NCI-H446 treated with DMSO at 0.1 percent for 48 hours (cell line): ENCODE measurements at places on chromosomes 4 and X.
A peak's percentile ranks its signal among the peaks of the same experiment; 100 is the strongest.

- peak; percentile 24 for DNase-seq
Measured at GRCh38 chrX:23578079-23578478, 89.2 kb upstream of the PRDX4 start.

DNA sequence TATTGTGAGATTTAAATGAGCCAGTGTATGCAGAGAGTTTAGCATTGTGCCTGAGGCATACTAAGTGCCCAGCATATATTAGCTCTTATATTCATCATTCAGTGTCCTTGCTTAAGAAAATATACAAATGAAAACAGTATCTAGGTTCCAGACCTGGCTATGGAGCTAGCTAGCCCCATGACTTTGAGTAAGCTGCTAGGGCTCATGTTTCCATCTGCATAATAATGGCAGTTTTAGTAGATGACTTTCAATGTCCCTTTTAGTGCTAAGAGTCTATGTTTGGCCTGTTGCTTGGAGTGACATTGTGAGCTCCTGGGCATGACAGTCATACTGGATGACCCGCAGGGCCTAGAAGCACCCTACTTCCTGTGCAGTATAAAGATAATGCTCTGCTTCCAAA lies 435.3 kb downstream of the ZIC3 start:
- no peak for DNase-seq

GRCh38 chrX:72532366-72532765 lies 40.3 kb downstream of the HDAC8 start:
- DNase-seq, result no peak

- no peak for DNase-seq
Measured at GRCh38 chr4:109816082-109816442, 500 bp downstream of the GAR1 start.

DNA sequence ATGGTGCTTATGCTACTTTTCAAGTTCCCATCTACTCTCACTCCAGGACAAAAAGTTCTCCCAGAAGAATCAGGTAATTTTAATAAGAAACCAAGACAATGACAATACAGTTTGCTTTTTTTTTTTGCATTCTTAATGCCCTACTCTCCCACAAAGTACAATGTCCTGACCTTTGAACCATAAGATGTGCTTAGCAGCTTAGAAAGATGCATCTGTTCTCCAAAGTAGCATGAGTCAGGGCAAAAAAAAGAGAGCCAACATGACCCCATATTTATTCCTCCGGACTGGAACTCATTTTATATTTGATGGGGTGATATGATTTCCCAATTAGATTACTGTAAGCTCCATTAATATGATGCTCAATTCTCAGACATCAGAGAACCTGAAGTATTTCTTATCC lies 16.5 kb upstream of the PDCL2 start:
- DNase-seq, result no peak

- DNase-seq, result peak; percentile 0
Measured at GRCh38 chrX:49754233-49754857, 58.6 kb upstream of the PAGE1 start.

GRCh38 chr4:40563401-40563800 lies 66.3 kb downstream of the RBM47 start:
- DNase-seq, result no peak

DNA sequence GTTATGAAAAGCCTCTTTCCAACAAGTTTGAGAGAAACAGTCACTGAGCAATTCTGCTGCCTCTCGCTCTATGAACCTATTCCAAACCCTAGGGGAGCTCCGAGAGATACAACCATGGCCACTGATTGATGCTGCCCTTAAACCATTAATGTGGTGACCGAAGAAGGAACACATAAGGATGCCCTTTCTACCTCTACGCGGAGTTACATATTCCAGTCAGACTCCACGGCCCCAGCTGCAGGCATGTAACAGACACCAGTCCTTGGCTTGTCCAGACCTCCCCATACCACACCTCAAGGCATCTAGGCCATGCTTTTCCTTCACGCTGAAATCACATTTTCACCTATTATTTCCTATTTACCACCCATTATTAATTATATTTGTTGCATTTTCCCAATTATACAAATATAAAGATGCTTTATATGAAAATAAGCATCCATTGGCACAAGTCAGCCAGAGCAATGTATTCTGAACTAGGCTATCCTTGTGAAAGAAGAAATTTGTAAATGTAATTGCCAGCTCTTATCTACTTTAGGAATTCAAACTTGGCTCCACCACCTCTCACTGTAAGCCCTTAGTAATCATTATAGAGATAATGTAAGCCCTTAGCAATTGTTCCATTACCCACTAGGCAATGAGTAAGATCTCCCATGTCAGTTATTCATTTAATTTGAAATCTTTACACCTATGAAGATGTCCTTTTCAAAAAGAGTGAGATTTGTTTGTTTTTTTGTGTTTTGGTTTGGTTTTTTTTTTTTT lies 338.4 kb downstream of the NR3C2 start:
- no peak for DNase-seq

- no peak for DNase-seq
Measured at GRCh38 chrX:145213504-145213903, 33.8 kb upstream of the SPANXN1 start.

GRCh38 chr4:173418639-173419038 lies 19.7 kb upstream of the SCRG1 start:
- no peak for DNase-seq

- DNase-seq, result no peak
Measured at GRCh38 chr4:6910340-6910959, 824 bp downstream of the TBC1D14 start.

GRCh38 chr4:161704653-161705052 lies 459.1 kb downstream of the FSTL5 start:
- no peak for DNase-seq

- DNase-seq, result peak; percentile 8
Measured at GRCh38 chrX:118459494-118459893, 36.1 kb upstream of the DOCK11 start.

DNA sequence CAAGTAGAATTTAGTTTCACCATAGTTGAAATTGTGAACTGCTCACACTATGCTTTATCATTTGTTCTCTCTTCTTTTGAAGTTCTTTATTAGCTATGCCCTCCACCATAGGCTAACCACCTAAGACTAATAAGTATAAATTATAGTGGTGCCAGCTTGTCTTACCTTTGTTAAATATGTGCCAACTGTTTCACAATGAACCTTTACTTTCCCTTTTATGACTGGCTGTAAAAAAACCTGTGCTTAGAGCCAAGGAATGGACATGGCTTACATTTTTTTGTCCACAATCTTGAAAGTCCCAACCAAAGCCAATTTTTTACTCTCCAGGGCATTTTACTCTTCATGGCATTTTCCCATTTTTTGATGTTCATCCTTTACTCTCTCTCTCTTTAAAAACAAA lies 123.5 kb upstream of the LEF1 start:
- DNase-seq, result no peak

GRCh38 chr4:8762951-8763735 lies 108.5 kb downstream of the HMX1 start:
- DNase-seq, result no peak

- DNase-seq, result peak; percentile 14
Measured at GRCh38 chr4:169070895-169071218, 60.8 kb upstream of the CBR4 start.

- DNase-seq, result no peak
Measured at GRCh38 chr4:5198656-5199541, 147.6 kb downstream of the STK32B start.

- DNase-seq, result no peak
Measured at GRCh38 chr4:113146876-113147358, 97.5 kb downstream of the ANK2 start.

GRCh38 chr4:654871-655463 lies 19.1 kb downstream of the ATP5ME start:
- DNase-seq, result no peak

DNA sequence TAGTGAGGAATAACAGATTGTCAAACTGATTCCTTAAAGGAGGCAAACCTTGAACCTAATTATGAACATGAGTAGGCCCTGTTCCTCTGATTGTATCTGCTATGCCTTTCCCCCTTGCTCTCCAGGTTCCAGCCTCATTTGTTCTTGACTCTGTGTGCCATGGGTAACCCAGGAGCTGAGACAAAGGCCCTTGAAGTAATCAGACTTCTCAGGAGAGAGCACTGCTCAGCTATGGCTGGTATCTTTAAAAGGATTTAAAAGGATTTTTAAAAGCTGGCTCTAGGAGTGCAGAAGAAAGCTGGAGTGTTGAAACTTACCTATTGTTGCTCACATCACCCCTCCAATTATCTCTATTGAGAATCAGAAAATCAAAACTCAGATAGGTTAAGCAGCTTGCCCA lies 1565.5 kb upstream of the AGA start:
- DNase-seq, result no peak

DNA sequence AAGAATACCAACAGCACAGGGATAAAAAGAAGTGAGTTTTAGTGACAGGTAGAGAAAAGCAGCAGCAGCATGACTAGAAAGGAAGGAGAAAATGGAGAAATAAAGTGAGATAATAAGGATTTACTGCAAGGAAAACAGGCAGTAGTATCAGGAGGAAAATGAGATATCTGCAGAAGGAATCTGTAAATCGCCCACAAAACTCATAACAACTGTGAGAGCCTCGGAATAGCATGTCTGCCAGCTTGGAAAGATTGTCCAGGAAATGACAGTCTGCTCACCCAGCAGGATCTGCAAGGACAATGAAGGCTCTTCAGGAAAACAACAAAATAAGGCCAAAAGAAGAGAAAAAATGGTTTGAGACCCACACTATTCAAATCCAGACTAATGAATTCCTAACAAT lies 47.4 kb downstream of the CXXC4 start:
- no peak for DNase-seq

DNA sequence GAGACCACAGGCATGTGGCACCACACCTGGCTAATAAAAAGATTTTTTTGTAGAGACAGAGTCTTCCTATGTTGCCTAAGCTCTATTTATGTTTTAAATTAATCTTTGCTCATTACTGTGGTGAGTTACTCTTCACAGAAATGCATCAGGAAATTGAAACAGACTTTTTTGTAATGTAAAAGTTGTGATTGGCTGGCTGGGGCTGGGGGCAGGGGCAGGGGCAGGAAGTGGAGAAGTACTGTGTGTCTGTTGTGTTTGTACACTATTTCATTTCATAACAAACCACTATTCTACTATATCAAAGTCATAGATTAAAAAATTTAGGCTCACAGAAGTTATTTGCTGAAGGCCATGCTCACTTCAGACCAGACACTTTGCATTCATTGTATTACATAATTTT lies 19.1 kb upstream of the ABRAXAS1 start:
- no peak for DNase-seq

- peak; percentile 75 for DNase-seq
Measured at GRCh38 chrX:53288189-53288588, 6.8 kb upstream of the IQSEC2 start.

- DNase-seq, result no peak
Measured at GRCh38 chr4:5156682-5157081, 105.4 kb downstream of the STK32B start.

GRCh38 chrX:115322375-115322774 lies 32.9 kb downstream of the LUZP4 start:
- DNase-seq, result no peak

- no peak for DNase-seq
Measured at GRCh38 chrX:18687856-18688495, 16.1 kb upstream of the RS1 start.

GRCh38 chrX:45788315-45788714 lies 587.6 kb upstream of the DIPK2B start:
- no peak for DNase-seq

GRCh38 chrX:41265615-41266014 lies 68.3 kb upstream of the DDX3X start:
- no peak for DNase-seq

DNA sequence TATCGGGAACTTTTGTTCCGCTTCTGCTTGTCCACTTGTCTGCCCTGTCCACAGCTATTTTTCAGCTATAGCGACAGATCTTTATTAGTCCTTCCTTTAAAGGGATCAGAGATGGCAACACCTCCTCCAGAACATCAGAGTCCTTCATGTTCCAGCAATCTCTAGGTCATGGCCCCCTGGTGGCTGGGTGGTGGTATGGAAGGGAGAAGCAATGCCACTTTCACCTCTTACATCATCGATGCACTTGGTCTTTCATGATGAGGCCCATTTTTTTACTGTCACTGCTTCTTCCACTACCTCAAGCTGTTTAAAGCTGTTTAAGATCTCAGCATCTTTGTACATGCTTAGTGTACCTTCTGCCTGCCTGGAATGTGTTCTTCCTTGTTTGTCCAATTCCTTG lies 106.7 kb downstream of the ARHGAP6 start:
- DNase-seq, result no peak

DNA sequence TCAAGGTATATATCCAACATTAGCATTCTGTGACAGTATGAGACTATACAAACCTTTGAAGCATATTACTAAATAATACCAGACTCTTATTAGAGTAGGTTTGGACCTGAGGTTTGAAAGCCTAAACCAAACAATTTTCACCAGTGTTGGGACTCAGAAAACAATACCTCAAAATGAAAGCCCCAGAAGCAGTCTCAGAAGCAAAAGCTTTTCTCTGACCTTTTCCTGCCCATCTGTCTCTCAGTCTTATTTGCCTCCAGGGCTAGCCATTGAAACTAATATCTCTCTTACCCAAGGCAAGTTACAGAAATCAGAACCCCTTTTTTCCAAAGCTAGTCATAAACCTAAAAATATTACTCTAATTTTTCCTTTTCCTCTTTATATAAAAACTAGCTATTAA lies 163.3 kb downstream of the PTCHD1 start:
- no peak for DNase-seq

DNA sequence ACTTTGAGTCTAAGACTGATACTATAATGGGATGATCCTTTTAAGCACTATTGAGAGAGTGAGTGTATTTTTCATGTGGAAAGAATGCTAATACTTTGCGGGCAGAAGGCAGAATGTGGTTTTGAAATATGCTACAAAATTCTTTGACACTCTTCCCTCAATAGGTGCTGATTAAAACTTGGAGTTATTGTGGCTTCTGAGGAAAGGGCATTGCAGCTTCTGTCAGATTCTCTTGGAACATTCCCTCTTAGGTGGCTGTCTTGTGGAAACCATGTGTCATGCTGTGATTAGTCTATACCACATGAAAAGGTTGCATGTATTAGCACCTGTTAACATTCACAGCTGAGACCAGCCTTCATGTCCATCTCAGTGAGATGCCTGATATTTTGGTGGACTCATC lies 547.0 kb downstream of the STIM2 start:
- DNase-seq, result no peak

GRCh38 chr4:87962398-87963146 lies 12.9 kb upstream of the SPP1 start:
- DNase-seq, result no peak
